ENCODE measurements at places on chromosomes 3 and 15.
A peak's percentile ranks its signal among the peaks of the same experiment; 100 is the strongest.

DNA sequence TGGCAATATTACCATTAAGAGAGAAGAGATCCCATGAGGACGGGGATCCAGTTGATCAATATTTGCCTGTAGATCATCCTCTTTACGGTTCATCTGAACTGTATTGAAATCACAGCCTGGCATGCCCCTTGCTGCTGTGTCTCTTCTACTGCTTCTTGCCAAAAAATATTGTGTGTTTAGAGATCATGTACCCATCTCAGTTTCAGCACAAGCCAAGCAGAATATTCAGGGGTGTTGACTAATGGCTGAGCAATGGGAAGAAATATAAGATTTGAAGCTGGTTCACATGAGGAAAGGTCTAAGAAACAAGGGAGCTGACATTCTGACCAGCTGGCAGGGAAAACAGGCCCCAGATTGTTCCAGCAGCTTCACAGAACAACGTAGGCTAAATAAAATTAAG, 21.3 kb downstream of the ATP13A5 start:
- DNase-seq = no peak

DNA sequence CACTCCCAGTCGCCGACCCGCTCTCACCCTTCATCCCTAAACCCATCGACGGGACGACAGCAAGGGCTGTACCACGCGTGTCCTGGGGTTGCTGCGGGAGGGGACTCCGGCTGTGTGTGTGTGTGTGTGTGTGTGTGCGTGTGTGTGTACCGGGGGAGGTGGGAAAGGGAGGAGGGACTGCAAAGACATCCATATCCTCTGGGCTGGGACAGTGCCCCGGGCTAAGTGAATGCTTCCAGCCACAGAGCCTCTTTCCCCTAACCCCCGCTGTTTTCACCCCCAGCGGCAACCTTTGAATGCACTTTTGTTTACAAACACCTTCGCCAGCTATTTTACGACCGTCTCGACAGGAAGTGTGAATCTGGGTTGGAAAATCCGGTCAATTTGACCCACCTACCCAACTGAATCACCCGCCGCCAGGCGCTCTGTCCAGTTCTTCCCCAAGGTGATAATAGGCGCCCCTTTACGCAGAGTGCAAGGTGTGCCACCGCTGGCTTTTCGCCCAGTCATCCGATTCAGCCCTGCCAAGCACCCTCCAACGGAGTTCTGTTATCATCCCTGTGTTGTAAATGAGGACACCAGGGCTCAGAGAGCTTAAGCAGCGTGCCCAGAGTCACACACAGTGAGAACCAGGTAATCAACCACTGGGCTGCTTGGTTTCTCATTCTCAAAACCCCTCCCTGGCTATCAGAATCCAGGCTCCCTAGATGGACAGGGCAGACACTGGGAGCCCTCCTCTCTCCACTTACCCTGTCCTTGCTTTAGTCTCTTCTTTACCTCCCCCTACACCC, 739 bp upstream of the AMOTL2 start:
- no peak for DNase-seq

- DNase-seq = no peak
Measured at GRCh38 chr3:141225939-141226338, 5.7 kb upstream of the PXYLP1 start.

DNA sequence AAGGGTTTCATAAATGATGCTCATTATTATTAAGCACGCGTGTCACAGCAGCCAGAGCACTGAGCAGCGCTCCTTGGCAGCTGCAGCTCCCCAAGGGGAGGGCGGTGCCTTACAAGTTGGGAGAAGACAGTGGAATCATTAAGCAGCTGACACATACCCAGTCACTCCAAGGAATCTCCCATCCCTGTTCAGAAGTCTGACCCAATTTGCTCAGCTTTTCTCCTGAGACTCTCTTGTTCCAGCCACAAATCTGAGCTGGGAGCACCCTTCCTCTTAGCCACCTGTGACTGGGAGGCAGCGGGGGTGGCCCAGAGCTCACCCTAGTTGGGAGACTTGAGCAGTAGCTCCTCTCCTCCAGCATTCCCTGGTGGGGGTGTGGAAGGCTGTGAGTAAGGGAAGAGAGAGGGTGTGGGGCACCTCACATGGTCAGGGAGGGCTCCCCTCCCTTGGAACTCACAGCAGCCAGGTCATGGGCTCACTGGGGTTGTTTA, 64.3 kb downstream of the DUT start:
- peak; percentile 82 for DNase-seq

DNA sequence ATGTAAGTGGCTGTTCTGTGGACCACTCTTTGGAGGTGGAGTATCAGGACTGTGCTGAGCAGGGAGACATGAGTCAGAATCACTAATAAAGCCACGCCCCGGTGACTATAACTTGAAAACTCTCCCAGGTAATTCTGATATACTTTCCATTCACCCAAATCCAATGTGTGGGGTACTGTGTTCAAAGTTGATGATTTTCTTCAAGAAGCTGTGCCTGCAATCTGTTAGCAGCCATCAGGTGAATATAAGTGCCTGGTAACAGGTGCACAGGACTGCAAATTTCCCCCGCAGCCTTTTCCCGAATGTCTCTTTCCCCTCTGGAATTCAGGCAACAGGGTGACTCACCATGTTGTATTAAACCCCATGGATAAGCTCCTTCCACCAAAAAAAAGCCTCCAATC, 17.0 kb downstream of the MAGI1 start:
- DNase-seq = no peak

- DNase-seq = no peak
Measured at GRCh38 chr3:101817992-101818391, 31.3 kb upstream of the NFKBIZ start.

- no peak for DNase-seq
Measured at GRCh38 chr3:192331749-192332385, 395.5 kb downstream of the FGF12 start.

DNA sequence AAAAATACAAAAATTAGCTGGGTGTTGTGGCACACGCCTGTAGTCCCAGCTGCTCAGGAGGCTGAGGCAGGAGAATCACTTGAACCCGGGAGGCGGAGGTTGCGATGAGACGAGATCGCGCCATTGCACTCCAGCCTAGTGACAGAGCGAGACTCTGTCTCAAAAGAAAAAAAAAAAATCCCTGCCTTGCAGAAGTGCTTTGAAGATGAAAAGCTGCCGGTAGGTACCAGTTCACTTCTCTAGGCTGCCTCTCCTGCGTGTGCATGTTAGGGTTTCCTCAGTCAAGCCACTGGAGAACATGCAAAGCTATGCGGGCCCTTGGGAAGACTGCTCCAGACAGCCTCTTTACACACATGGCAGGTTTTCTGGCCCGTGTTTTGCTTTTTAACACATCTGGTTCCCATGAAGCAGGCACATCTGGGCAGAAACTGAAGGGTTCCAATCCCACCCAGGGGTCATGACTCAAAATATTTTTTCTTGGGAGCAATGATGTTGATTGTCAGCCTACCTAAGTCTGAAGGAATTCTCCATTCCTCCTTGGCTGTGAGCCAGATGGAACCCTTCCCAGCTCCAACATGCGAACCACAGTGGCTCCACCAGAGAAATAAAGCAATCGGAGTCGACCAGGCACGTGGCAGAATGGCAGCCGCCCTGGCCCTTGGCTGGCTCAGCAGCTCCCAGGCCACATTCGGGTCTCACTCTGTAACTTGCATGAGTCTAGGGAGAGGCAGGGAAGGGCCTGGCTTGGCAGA, 29.6 kb downstream of the MGLL start:
- DNase-seq = peak; percentile 78

DNA sequence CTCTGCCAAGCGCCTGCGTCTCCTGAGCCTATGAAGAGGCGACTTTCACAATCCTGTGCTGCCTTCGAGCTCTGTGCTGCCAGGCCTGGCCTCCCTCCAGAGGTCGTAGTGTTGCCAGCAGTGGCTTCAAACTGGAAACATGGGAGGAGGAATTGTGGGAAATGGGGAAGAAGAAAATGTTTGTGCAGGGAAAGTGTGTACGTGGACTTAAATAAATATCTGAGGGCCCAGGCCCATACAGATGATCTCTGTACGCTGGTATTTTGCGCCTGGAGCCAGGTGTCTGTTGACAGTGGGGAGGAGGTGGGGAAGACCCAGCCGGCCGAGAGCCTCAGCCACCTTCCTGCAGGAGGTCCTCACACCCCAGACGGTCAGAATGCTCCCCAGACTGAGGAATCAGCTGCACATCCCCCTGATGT, 44.6 kb downstream of the ZBTB38 start:
- peak; percentile 89 for DNase-seq

- peak; percentile 22 for DNase-seq
Measured at GRCh38 chr15:58043192-58043903, 22.2 kb downstream of the ALDH1A2 start.

DNA sequence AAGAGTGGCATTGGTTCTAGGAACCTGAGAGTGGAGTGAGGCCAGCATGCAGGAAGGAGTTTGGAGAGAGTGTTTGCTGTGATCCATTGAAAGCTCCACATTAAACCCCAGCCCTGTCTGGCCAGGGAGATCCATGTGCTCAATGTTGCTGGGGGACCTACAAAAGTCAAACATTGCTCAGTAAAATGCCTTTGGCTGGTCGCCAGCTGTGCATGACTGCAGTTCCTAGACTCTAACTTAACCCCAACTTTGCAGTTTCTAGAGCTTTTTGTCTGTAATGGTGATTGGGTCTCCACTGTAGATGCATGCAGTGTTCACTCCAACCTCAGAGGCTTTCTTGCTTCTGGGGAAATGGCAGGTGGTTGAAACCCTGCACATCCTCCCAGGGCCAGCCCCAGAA, 99.7 kb upstream of the ABHD17C start:
- DNase-seq = no peak

DNA sequence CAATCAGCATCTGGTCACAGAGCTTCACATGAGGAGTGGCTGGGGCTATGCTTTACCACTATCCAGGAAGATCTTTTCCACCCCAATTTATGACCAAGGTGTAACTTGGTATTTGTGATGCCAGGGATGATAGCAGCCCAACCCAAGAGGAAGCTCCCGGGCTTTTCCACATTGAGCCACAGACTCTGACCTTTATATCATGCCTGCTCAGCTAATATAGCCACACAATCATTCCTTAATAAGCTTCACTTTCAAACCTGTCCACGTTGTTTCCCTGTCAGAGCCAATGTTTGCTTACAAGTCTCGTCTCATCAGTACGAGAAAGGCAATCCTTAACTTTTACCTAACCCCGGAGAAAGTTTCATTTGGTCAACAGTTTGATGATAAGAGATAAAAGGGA, 330.9 kb downstream of the SHQ1 start:
- DNase-seq = no peak

- DNase-seq = no peak
Measured at GRCh38 chr3:36615861-36616260, 148.5 kb downstream of the DCLK3 start.

- DNase-seq = no peak
Measured at GRCh38 chr3:66467996-66468735, 32.7 kb downstream of the LRIG1 start.

DNA sequence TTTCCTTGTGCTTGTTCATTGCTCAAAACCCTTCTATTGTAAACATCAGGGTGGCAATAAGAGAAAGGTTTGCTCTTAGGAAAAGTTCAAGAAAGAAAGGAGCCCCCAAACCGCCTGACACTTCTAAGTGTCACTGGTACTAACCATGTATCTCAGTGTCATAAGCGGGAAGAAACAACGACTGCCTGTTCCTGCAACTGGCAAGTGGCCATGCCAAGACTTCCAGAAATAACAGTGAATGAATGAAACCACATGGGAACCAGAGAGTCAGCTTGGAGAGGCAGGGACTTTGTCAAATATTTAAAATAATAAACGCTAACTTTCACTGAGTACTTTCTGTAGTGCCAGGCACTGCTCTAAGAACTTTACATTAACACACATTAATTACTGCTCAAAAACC, 1.1 kb downstream of the PLSCR2 start:
- DNase-seq = peak; percentile 20

DNA sequence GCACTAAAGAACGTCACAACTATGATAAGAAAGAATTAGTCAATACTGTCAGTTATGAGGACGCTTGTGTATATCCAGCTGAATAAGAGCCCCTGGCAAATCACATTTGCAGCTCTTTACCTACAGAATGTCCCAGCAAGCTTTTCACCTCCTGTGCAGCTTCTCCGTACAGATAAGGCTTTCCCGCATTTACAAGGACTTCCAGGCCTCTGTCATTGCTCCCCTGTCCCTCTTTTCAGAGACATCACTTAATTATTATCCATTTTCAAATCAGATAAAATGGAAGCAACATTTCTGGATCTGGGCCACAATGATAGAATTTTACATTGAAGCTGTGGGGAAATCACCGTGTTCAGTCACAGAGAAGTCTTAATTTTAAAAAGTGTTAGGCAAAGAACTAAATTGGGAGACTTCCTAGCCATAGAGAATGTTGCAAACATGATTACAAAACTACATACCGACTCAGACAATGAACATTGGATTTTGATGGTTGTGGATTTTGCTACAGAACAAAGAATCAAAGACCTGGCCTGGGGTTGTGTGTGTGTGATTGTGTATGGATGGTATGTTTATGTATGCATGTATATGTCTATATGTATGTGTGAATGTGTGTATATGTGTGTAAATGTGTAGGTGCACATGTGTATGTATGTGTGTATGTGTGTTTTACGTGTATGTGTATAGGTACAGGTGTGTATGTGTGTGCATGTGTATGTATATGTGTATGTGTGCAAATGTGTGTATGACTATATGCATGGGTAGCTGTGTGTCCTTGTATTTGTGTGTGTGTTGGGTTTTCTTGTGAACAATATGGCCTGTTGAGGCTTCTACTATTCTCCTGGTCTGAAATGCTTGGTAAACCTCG, 41.5 kb downstream of the MGLL start:
- no peak for DNase-seq

- no peak for DNase-seq
Measured at GRCh38 chr15:80452166-80452565, 48.0 kb downstream of the ARNT2 start.

GRCh38 chr3:63351159-63352007, 73.3 kb downstream of the SYNPR start:
- peak; percentile 26 for DNase-seq

GRCh38 chr15:101083336-101084045, 164.3 kb downstream of the LRRK1 start:
- DNase-seq = no peak

- no peak for DNase-seq
Measured at GRCh38 chr15:63218100-63218808, 28.8 kb downstream of the RAB8B start.

GRCh38 chr15:35540021-35540420, 5.9 kb downstream of the DPH6 start:
- DNase-seq = no peak

DNA sequence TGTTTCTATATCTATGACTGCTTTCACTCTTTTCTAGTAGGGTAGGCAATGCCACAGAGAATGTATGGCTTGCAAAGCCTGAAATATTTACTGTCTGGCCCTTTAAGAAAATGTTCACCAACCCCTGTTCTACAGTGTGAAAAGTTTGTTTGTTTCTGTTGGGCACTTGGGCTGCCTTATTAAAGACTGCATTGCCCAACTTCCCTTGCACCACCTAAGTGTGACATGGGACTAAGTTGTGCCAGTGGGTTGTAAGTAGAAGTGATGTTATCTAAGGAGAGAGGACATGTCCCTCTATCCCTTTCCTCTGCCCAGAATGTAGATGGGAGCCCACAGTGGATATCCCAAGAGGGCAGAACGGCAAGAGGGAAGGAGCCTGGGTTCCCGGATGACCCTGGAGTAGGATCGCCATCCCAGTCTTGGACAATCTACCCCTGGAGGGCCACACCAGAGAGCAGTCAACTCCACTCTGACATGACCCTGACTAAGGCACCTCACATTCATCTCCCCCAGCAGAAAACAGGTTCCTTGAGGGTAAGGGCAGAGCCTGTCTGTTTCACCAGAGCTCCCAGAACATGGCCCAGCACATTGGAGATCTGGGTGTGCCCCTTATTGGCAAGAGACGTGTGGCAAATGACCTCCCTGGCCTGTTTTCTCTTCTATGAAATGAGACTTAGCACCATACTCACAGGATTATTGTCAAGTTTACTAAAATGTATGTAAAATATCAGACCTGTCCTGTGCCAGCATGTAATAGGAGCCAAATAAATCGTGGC, 138.8 kb downstream of the SMAD6 start:
- DNase-seq = no peak

- peak; percentile 48 for DNase-seq
Measured at GRCh38 chr3:149120051-149120972, 9.1 kb upstream of the HPS3 start.

All from tibial nerve (tissue), 4 donors.